CD4-positive, alpha-beta T cell treated with Interferon alpha-2 for 1 hour (primary cell): ENCODE measurements at places on chromosomes 4 and X.

- DNase-seq = no peak
Measured at GRCh38 chr4:7845493-7846128, 94.0 kb downstream of the AFAP1 start.

- DNase-seq = no peak
Measured at GRCh38 chrX:33336783-33337182, 125.4 kb upstream of the DMD start.

GRCh38 chr4:188695261-188695660 is 556.0 kb downstream of the TRIML1 start:
- no peak for DNase-seq

- no peak for DNase-seq
Measured at GRCh38 chrX:16745659-16746058, 26.2 kb downstream of the SYAP1 start.

DNA sequence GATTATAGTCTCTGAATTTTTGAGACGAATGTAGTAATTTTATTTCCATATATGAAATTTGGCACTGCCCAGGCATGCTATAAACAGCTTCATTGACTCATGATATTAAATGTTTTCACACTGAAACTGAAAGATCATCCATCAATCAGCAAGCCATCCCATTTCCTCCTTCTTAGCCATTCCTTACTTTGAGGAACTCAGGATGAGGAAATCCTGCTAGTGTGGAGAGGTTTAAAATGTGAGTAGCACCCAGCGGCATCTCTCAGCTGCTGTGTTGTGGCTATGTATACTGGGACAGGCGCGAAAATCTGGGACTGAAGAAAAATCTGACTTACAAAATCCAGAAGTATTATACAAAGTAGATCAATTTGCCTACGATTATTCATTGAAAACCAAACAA is 52.1 kb downstream of the PTCHD1 start:
- no peak for DNase-seq

DNA sequence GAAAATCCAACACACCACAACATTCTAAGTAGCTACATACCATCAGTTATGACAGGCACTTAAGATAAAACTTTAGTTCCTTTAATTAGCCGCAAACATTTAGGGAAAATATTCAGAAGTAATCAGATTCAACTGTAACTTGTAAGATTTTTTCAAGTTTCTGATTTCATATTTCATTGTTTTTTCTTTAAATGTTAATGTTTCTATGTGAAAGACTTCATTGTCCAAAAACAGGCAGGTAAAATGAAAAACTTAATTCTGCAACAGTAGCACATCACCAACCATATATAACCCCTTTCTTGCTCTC is 11.6 kb upstream of the ODAM start:
- no peak for DNase-seq

DNA sequence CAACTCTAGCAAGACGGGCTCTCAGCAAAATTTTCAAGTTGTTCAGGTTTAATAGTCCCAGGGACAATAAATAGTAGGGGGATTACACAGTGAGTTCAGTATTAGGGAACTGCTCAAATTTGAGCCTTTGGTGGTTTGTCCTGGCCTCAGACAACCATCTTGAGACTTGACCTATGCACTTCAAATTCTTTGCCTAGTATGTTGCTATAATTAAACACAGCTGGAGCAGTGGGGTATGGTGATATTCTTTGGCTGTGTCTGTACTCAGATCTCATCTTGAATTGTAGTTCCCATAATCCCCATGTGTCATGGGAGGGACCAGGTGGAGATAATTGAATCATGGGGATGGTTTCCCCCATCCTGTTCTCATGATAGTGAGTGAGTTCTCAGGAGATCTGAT is 43.3 kb upstream of the TEX13A start:
- no peak for DNase-seq

DNA sequence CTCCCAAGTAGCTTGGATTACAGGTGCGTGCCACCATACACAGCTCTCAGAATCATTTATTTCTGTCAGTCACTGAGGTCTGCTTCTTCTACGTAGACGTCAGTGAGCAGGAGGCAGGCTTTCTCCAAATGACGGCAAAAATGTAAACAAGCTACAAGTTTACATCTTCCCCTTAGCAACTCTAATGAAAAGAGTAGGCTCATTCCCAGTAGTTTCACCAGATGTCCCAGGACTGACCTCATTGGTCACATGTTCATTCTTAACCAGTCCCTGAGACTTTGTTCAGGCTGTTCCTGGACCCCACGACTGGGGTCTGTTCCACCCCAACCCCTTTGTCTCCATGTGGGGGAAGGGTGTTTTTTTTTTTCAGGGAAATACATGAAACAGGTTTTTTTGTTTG is 67.1 kb downstream of the TENM3 start:
- DNase-seq = no peak

DNA sequence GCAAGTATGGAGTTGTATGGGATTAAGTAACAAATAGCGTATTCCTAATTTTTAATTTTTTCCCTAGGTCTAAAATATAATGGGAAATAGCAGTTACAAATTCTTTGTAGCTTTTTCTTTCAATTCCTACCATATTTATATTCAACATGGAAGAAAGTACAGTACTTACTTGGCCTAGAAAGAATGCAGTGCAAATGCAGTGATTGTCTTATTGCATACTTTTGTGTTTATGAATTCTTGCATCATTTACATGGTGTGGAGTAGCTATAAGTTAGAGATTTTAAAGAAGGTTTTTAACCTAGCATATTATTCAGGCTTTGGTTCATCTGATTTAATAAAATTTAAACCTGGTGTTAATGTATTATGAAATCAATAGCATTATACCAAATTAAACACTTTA is 263.3 kb downstream of the BMPR1B start:
- DNase-seq = no peak

GRCh38 chrX:31021537-31021936 is 50.3 kb downstream of the FTHL17 start:
- no peak for DNase-seq
